CD4-positive, CD25-positive, alpha-beta regulatory T cell (primary cell): ENCODE measurements at places on chromosomes 6 and 20.

GRCh38 chr6:138963119-138963518 lies 24.9 kb downstream of the REPS1 start:
- no peak for DNase-seq

GRCh38 chr6:107673076-107673494 lies 151.0 kb downstream of the SCML4 start:
- no peak for DNase-seq

DNA sequence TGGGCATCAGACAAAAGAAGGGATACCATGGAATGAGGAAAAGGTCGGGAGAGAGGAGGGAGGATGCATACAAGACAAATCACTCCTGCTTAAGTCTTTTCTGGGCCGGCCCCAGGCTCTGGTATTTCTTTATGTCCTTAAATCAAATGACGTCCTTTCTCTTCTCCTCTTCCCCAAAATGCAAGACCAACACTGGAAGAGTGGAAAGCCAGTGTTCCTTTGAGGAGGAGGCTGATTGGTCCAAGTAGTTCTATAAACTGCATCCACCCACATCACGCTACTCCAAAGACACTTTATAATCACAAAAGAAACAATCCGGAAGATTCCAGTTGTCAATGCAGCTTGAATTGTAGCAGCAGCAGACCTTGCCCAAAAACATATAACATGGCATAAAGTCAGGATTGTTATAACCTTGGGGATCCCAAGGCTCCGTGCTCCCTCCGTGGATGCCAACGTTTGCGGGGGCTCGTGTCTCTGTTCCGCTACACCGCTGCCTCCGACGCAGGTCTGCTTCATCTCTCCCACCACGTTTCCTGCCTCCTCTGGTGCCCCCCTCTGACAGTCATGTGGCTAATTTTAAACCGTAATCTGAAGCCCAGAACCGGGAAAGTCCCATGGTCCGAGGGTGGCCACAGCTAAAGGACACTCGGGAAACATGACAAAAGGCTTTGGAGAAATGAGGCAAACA lies 47.1 kb downstream of the MCUR1 start:
- DNase-seq: peak; percentile 39

GRCh38 chr6:168090706-168091105 lies 11.7 kb upstream of the FRMD1 start:
- DNase-seq: no peak

- DNase-seq: peak; percentile 56
Observed at GRCh38 chr6:27795697-27796494, 116.3 kb downstream of the OR2B2 start.

DNA sequence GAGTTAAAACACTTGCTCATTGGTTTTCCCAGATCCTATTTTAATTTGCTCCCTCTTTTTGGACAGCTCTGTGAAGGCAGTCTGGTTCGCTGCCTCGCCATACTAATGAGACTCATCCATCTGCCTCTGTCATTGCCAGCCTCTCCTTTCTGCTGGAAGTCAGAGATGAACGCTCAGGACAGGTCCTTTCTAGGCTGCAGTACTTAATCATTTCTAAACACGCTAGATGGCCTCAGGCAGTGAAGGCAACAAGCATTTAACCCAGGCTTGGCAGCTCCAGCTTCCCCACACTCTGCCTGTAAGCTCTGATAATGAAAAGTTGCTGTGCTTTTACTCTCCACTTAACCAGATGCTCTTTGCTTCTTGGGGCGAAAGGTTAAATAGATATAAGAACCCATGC lies 286.7 kb upstream of the POU3F2 start:
- no peak for DNase-seq

GRCh38 chr6:46940433-46941226 lies 18.9 kb upstream of the ADGRF5 start:
- no peak for DNase-seq

GRCh38 chr6:25172819-25173218 lies 106.4 kb upstream of the CARMIL1 start:
- no peak for DNase-seq

DNA sequence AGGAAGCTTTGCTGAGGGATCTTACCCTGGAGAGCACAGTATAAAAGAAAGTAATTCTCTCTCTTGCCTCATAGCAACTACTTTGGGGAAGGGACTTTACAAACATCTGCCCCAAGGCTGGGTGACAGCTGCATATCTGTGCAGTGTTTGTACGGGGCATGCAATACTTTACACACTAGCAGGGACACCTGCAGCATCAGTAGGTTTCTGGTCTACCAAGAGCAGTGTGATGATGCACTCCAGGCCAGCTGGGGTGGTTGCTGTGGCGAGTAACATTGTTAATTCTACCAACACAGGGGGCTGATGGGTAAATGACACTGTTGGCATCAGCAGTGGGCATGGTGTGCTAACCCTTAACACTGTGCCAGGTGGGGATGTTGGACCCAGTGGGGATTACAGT lies 48.0 kb downstream of the ADTRP start:
- DNase-seq: peak; percentile 75

DNA sequence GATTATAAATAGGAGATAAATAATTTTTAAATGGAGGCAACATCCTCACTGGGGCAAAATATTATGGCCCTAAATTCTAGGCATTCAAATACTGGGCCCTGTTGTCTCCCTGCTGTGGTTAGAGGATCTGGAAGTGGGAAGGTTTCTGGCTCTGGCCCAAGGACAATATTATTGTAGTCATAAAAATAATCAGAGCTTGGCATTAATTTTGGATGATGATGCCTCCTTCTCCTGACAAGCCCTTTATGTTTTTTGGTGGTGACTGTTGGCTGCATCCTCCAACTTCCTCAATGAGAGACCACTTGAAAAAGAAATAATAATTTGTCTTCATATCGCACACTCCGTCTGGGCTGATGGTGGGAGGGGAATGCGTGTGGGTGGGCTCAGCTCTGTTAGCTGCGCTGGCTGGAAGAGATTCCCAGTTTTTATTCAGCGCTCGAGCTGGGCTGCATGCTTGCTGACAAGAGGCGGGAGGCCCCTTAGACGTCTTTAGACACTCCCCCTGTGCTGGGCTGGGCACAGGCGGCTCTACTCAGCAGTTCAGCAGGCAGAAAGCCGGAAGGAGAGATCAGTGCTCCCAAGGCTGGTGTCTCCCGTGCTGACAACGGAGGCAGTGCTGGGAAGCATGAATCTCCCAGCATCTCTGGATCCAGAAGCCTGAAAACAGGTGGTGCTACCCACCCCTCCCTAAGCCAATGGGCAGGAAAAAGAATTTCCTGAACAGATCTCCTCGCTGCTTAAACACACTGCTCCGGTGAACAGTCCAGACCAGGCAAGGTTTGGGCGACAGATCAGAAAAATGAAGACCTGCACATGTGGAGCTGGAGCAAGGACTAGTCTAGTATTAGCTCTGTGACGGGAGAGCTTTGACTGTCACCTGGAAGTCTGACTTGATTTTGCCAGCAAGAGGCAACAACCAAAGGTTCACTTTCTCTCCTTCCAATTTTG lies 97.7 kb downstream of the SYCP2 start:
- DNase-seq: no peak

- peak; percentile 87 for DNase-seq
Observed at GRCh38 chr20:36573103-36573797, at the start of gene TGIF2. TGIF2 (plus strand) TSS chr20:36573597; CDS start chr20:36578775, 5,178 bp downstream.

GRCh38 chr6:35601331-35602132 lies 87.2 kb downstream of the FKBP5 start:
- DNase-seq: peak; percentile 91

GRCh38 chr6:169160855-169161560 lies 92.6 kb downstream of the THBS2 start:
- no peak for DNase-seq

- DNase-seq: no peak
Observed at GRCh38 chr20:10336959-10337729, 96.9 kb downstream of the MKKS start.

GRCh38 chr20:2178318-2179232 lies 76.9 kb downstream of the STK35 start:
- no peak for DNase-seq

DNA sequence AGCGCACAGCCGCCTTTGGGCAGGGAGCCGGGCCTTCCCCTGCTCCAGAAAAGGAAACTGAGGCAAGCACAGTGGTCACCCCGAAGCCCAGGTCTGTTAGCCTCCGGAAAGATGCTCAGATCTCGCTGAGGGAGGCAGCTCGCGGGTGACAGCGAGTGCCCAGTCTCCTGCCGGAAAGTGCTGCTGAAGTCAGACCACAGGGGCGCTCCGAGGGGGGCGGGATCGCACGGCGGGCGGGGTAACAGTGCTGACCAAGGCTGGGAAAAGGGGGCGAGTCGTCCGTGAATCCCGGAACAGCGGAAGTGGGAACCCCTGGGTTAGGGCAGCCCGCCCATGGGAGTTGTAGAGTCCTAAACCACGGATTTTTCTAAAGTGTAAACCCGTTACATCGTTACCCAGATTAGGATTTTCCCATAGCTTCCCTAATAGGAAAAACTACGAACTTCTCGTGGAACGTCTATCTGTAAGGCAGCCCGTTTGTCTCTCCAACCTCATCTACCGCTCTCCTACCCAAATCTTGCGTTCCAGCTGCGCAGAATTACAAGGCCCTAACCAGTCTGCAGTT lies 504 bp downstream of the VPS16 start:
- DNase-seq: no peak

GRCh38 chr20:63359164-63359934 lies 1.8 kb downstream of the CHRNA4 start:
- no peak for DNase-seq

- no peak for DNase-seq
Observed at GRCh38 chr20:62561182-62561581, 81.1 kb upstream of the SLCO4A1 start.

- peak; percentile 22 for DNase-seq
Observed at GRCh38 chr6:44002593-44003344, 124.5 kb downstream of the MRPL14 start.

- DNase-seq: no peak
Observed at GRCh38 chr6:169967687-169968086, 216.3 kb downstream of the ERMARD start.

DNA sequence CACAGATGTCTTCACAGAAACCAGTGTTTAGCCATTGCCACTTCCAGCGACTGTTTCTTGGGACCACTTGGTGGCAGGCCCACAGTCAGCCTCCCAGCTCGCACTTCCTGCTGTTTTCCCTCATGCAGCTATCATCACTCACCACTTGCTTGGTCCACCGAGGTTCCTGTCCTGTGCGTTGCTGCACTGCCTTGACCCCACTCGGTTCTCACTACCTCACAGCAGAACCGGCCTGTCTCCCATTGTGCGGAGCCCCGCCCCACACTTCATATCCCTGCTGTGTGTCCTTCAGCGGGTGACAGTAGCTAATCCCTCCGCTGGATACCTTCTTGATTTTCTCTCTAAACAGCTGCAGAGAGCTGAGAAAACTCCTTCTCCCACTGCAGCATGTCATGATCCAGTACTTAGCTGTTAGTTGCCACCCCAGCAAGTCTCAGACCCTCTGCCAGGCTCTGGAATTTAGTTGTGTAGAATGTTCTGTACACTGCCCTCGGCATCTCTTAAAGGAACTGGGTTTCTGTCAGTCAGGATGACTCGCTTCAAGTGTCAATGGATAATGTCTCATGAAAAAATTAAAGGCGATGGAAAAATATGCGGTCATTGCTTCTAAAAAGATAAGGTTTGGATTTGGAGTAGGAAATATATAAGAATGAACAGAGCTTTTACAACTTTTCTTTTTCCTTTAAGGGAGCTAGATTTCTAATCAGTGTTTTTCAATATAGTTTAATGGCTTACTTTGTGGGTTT lies 208.0 kb downstream of the FARS2 start:
- no peak for DNase-seq

DNA sequence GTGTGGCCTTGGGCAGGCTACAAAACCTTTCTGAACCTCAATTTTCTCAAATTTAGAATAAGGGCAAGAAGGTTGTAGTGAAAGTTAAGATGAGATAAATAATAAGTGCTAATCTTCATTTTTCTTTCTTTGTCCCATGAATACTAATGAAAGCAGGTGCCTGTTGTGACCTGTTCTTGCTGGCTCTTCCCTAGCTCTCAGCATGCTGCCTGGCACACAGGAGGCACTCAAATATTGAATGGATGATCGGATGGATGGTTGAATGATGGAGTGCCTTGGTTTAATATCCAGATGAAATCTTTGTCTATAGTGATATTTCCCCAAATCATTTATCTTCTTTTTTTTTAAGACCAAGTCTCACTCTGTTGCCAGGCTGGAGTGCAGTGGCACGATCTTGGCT lies 15.0 kb downstream of the PBOV1 start:
- DNase-seq: no peak

DNA sequence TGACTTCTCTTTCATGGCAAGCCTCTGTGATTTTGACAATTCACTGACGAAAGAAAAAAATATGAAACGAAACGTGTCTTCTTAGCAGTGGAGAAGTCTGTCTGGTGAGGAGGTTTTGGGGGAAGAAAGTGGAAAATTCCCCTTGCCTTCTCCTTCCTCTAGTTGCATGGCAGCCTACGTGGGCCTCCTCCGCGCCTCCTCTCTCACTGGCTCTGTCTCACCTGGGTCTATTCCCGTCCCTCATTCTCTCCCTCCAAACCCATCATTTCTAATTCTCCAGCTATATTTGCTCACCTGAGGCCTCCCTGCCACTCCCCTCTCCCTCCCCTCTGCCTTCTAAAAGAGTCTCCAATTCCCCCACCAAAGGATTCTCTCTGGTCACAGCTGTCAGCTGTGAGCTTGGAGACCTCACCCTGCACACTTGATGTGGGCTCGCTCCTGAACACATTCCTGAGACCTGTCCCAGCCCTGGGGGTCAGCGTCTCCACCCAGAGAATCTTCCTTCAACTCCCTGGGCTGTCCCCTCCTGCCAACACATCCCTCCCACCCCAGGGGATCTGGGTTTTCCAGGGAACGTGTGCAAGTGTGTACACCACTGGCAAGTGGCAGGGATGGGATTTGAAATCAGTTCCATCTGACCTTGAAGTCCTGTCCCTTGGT lies 159.6 kb upstream of the PMEPA1 start:
- DNase-seq: no peak

DNA sequence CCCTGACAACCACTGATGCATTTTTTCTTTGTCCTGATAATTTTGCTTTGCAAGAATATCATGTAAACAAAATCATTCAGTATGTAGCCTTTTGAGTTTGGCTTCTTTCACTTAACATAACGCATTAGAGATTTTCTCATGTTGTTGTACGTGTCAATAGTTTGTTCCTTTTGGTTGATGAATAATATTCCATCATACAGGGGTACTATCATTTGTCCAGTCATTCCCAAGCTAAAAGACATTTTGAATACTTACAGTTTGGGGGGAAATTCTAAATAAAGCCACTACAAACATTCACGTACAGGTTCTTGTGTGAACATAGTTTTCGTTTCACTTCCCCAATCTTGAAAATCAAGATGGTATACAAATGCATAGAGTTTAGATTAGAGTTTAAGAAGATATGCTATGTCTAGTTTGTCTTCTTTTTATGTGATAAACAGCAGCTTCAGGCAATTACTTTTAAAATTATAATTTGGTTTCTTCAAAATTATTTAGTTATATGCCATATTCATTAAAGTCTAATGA lies 5.2 kb downstream of the HAO1 start:
- DNase-seq: no peak
